ENCODE measurements at places on chromosomes 11 and 22.
A peak's percentile ranks its signal among the peaks of the same experiment; 100 is the strongest.

GRCh38 chr11:85949798-85950197 lies 94.6 kb downstream of the CCDC83 start:
- no peak for DNase-seq

DNA sequence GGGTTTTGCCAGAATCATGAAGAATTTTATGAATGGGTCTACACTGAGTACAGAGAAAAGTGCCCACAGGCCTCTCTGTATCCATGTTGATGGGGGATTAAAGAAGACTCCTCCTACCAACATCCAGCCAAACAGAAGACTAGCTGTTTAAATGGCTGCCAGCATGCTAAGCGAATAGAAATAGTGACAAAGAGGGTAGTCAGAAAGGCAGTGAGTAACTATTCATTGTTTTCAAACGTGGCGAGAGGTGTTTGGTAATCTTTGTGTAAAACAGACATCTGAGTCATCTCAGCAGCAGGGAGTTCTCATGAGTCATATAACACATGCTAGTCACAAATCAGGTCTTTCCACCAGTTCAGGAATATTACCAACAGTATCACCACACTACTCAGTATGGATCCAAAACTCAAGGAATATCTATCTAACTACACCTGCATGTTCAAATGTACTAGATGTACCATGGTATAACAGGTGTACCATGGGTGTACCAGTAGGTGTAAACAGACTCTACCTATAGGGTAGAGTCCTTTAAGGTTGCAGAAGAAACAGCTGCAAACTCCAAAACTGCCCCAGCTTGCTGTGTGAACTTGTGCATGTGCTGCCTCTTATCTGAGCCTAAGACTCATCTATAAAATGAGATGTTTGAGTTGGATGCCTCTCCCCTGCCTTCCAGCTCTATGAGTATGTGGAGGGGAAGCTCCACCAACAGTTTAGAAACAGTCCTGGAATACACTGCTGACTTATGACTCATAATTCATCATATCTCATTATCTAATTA lies 82.0 kb downstream of the SLC1A2 start:
- no peak for DNase-seq

- no peak for DNase-seq
Observed at GRCh38 chr11:84663731-84664130, 963.4 kb downstream of the DLG2 start.

GRCh38 chr11:66889960-66890359 lies 33.1 kb downstream of the LRFN4 start:
- DNase-seq = no peak

DNA sequence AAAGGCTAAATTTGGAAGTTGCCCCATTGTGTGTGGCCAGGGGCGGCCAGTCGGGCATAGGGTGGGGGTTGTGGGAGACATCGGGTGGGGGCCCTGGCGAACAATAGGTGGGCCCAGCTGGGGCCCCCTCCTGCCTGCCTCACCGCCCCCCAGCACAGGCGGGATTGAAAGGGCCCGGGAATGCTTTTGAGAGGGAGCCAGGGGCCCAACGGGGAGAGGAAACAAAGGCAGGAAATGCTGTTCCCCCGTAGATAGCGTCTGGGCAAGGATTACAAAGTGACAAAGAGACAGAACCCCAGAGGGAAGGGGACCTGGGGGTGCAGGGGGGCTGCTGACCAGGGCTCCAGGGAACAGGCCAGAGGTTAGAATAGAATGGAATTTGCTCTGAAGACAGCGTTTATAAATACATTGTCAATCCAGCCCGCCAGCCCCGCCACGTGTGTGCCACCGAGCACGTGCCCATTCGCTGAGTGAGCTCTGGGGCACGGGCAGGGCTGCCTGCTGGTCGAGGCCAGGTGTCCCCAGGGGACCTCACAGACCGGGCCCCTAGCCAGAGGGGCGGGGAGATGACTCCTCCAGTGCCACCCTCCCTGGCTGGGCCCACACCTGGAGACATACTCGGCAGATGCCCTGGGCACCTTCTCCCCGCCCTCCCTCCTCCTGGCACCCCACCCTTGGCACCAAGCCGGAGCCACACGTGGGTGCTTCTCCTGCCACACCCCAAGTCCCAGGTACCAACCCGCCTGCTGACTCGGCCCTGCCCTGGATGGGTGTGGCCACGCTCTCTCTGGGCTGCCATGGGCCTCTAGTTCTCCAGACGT lies 9.7 kb downstream of the PDGFB start:
- DNase-seq = no peak

- no peak for DNase-seq
Observed at GRCh38 chr11:61413496-61413895, 16.3 kb downstream of the CPSF7 start.

- no peak for DNase-seq
Observed at GRCh38 chr11:33362051-33362910, 105.1 kb downstream of the HIPK3 start.

- no peak for DNase-seq
Observed at GRCh38 chr11:118650366-118650765, 29.1 kb downstream of the TREH start.

GRCh38 chr11:3710485-3711259 lies 39.5 kb upstream of the CHRNA10 start:
- DNase-seq = no peak

- DNase-seq = no peak
Observed at GRCh38 chr11:22674470-22675439, 8.3 kb downstream of the GAS2 start.

DNA sequence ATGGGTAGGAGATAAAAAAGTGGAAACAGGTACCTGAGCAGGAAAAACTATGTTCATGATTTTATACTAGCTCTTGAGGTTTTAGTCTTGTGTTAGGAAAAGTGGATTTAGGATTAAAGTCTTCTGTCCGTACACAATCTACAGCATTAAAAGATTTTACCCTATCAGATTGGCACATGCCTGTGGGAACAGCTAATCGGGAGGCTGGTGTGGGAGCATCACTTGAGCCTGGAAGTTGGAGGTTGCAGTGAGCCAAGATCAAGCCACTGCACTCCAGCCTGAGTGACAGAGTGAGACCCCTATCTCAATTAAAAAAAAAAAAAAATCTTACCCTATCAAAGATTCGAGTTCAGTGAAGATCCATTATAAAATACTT lies 12.2 kb upstream of the CRKL start:
- DNase-seq = no peak

DNA sequence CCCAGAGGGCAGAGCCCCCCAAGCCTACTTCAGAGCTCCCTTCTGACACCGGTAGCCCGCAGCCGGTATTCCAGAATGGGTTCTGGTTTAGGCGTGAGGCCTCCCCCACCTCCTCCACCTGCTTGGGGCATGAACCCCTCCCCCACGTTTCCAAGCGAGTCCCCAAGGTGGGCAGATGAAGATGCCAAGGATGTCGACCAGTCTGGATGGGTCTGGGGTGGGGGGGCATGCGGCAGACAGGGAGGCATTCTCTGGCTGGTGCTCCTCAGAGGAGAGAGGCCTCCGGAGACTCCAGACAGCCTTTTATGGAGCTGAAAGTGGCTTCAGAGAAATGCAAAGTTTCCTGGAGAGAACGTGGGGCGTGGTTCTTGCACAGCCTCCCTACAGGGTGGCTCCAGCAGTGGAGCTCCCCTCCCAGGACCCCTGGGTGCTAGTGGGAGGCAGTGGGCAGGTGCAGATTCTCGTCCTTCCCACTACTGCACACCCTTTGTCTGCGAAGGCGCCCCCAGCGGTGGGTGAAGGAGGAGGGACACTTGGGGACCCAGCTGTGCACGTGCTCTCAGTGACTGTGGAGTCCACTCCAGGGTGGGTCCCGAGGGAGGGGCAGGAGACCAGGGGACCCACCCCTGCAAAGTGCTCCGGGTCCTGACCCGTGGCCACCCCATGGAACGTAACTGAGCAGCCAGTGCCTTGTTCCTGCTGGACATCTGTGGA lies 4.2 kb downstream of the CCND1 start:
- DNase-seq = no peak

DNA sequence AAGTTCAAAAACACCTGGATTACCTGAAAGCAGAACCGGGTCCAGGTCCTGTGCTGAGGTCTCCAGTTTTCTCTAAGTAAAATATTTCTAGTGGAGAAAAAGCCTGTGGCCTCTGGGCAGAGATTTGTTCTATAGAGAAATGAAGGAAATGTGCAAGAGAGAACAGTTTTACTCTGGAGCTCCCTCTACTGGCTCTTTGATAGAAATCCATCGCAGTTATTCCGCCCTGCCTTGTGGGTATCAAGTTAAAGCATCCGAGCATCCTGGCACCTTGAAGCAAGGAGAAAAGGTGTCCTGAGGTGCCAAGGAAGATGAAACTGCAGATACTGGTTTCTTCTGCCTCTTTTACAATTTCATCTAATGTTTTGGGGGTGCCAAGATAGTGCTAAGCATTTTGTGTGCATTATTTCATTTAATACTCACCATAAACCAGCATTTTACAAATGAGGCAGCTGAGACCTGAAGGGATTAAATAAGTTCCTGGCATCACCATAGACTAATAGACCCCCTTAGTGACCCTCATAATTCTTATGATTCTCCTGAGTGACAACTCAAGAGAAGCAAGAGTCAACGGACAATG lies 113.1 kb upstream of the HSD17B12 start:
- peak; percentile 75 for DNase-seq

- DNase-seq = no peak
Observed at GRCh38 chr11:41983475-41983874, 524.0 kb upstream of the LRRC4C start.

DNA sequence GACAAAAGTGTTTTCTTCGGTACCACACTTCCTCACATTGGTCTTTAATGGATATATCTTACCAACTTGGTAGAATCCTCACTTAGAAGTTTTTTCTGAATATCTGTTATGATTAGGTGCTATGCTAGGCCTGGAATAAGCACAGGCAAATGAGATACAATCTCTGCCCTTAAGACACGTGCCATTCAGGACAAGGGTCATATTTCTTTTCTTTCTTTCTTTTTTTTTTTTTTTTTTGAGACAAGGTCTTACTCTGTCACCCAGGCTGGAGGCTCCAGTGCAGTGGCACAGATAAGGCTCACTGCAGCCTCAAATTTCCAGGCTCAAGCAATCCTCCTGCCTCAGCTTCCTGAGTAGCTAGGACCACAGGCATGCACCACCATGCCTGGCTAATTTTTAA lies 23.0 kb downstream of the WBP2NL start:
- no peak for DNase-seq

DNA sequence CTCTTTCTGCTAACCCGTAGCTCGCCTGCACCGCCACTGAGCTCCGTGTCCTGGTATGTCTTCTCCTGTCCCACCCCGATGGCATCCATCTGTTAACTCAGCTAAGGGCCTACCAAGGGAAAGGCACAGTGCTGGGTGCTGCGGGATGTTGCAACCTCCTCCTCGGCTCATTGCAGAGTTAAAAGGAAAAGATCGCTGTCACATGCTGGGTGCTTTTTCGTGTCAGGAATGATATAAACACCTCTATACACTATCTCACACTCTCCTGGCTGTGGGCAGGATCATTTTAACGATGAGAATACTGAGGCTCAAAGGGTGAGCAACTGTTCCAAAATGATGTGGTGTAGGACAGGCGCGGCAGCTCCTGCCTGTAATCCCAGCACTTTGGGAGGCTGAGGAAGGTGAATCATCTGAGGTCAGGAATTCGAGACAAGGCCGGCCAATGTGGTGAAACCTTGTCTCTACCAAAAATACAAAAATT lies 10.1 kb downstream of the TXN2 start:
- DNase-seq = no peak

GRCh38 chr11:130779943-130780342 lies 136.3 kb downstream of the SNX19 start:
- no peak for DNase-seq

DNA sequence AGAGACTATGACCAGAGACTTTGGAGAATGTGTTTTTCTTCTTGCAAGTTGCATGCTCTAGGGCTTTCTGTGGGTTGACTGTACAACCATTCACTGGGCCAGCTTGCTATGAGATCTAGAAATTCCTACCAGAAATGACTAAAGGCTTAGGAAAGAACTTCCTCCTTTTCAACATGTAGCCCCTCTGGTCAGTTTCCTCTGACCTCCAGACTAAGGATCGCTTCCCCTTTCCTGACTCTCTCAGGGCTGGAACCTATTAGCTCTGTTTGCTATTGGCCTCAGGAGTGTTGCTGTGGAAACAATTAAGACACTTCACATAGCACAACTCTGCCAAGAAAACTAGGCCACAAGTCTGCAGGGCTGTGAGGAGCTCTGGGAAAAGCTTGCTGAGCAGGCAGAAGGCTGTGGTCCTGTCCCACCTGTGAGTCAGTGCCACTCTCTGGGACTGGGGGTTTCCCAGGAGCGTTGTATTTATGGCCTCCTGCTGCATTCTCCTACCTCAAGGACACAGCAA lies 10.7 kb downstream of the CRY2 start:
- DNase-seq = no peak

- no peak for DNase-seq
Observed at GRCh38 chr11:125381499-125382044, 114.5 kb downstream of the FEZ1 start.

- no peak for DNase-seq
Observed at GRCh38 chr11:98572941-98573340, 447.8 kb upstream of the CNTN5 start.

- DNase-seq = no peak
Observed at GRCh38 chr11:23295241-23295640, 435.0 kb upstream of the CCDC179 start.

- no peak for DNase-seq
Observed at GRCh38 chr11:2996976-2997375, 4.8 kb upstream of the NAP1L4 start.

- DNase-seq = no peak
Observed at GRCh38 chr11:123034597-123034996, 27.3 kb downstream of the HSPA8 start.

GRCh38 chr11:37841016-37841415 lies 1243.0 kb upstream of the RAG2 start:
- DNase-seq = no peak

DNA sequence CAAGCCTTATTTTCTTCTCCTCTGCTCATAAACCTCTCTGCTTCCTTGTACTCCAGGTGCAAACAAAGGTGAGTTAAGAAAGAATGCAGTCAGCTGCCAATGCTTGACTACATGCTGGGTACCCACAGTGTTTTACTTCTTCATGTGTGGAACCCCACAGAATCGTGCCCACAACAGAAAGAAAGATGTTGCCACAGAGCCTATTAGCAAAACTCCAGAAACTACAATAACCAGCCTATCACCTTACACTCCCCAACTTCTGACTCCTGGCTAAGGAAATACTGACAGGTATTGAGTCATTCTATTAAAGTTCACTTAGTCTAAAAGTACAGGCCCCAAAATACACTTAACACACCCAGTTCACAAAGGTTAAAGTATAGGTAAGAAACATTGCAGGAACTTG lies 56.9 kb upstream of the CCDC89 start:
- no peak for DNase-seq

- no peak for DNase-seq
Observed at GRCh38 chr22:28589102-28589750, 90.4 kb downstream of the TTC28 start.

All from GM20000 (cell line).